ENCODE measurements at places on chromosomes 5 and 9.

- DNase-seq = no peak
These were observed 197.9 kb downstream of the TLE4 start for GRCh38 chr9:79769476-79770275.

GRCh38 chr5:35488055-35488454, 129.6 kb upstream of the SPEF2 start:
- DNase-seq = no peak

DNA sequence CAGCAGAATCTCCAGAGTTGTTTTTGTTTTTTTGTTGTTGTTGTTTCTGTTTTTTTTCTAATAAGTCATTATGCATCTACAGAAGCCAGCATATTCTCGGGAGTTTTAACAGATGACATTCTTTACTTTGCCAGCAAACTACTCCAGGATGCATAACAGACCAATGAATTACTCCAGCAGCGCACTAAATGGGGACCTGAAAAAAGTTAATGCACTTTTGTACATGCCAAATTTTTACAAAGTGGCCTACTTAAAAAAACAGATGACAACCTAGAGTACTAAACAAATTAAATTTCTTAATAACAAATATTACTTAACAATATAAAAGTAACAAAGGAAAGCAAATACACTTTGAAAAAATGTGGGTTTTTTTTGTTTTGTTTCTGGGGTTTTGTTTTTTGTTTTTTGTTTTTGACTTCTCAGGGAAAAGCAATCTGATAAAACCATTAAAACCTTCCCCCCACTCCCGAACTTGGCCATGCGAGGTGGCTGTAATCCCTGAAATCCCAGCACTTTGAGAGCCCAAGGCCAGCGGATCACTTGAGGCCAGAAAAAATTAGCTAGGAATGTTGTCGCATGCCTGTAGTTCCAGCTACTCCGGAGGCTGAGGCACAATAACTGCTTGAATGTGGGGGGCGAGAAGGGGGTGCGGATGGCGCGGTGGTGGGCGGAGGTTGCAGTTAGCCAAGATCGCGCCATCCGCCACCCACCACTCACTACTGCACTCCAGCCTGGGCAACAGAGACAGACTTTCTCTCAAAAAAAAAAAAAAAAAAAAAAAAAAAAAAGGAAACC, 352.4 kb downstream of the CETN3 start:
- DNase-seq = no peak

DNA sequence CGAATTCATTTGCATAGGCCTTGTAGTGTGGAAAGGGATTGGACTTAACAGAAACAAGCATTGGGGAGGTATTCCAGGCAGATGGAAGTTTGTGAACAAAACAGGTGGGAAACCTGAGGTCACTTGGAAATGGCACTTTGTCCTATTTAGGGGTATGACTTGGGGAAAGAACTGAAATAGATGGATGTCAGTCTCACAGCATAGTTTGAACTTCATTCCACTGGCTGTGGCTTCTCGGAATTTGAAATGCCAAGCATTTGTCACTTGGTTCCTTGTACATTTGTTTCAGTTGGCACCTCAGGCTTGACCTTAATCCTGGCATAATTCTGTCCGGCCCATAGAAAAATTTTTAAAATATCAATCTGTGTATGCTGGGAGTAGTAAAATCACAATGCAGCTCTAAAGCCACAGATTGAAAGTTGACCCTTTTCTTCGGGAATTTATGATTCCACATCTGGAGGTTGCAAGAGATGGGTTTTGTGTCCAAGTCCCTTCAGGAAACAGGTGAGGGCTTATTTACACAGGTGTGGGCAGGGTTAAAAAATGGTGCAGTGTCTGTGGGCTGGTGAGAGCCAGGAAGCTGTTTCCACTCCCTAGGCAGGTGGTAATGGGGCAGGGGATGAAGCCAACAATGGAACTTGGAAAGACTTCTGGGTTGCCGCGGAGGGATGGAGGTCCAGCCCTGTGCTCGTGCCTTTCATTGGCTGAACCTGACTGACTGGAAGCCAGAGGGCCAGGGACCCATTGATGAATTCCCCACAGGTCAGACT, 39.2 kb upstream of the PDE8B start:
- no peak for DNase-seq

DNA sequence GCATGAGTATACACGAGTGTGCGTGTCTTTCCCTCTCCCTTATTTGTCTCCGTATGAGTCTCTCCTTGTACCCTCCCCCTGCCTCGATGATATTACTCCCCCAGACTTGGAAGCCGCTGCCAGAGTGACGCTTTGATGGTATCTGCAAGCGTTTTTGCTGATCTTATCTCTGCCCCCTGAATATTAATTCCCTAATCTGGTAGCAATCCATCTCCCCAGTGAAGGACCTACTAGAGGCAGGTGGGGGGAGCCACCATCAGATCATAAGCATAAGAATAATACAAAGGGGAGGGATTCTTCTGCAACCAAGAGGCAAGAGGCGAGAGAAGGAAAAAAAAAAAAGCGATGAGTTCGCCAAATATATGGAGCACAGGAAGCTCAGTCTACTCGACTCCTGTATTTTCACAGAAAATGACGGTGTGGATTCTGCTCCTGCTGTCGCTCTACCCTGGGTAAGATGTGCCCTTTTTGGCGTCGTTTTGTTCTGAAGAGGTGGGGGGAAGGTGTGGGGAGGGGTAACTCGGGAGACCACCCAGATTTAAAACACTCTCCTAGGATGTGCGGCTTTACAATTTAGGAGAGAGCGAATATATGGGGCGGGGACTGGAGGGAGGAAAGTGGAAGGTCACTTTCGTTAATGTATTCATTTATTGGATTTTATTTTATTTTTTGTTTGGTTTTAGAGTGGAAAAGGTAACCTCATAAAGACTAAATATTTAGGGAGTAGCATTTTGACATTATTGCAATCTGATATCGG, at the start of gene GABRG2:
TSS of gene GABRG2 (plus strand) at position 119 of the 757 bp plus-strand sequence. CDS start at position 346, 227 bp downstream.
- DNase-seq = peak; percentile 60

DNA sequence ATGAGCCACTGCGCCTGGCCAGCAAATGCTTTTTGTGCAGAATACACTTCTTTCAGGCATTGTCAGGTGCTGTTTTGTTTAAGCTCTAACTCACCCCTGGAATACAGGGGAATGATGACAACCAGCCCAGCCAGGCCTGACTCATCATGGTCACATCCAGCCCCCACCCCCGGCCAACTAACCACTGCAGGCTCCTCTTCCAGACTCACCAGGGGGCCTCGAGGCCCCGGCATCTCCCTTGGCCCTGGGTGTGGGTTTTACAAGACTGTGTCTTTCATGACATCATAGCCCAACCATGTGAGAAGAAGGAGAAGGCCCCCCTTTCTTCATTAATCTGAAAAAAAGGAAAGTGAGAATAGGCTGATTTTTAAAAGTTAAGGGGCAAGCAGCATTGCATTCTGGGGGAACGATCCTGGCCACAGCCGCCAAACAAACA, 35.5 kb downstream of the OLFML2A start:
- no peak for DNase-seq

GRCh38 chr9:137017791-137018497, 10.1 kb downstream of the ABCA2 start:
- no peak for DNase-seq

DNA sequence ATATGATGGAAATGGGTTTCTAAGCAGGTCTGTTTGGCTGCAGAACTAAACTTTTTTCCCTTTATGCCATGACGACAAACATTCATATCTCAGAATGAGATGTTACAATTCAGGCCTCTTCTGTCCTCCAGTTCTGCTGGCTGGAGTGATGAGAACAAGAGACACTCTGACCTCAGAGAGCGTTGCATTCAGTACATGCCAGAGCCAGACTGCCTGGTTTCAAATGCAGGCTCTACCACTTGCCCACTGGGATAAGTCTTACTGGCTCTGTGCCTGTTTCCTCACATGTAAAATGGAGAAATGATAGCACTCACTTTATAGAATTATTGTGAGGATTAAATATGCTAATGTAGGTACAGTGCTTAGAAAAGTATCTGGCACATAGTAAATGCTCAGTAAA, 24.8 kb upstream of the TOMM5 start:
- DNase-seq = no peak

- no peak for DNase-seq
These were observed 647.3 kb downstream of the BRINP1 start for GRCh38 chr9:118721923-118722322.

- no peak for DNase-seq
These were observed 14.3 kb downstream of the IRF1 start for GRCh38 chr5:132475987-132476875.

- DNase-seq = no peak
These were observed 73.8 kb downstream of the IRX2 start for GRCh38 chr5:2677689-2678088.

- no peak for DNase-seq
These were observed 49.6 kb upstream of the SMIM32 start for GRCh38 chr5:136242611-136243010.

GRCh38 chr9:3856592-3856991, 330.8 kb upstream of the RFX3 start:
- DNase-seq = no peak

DNA sequence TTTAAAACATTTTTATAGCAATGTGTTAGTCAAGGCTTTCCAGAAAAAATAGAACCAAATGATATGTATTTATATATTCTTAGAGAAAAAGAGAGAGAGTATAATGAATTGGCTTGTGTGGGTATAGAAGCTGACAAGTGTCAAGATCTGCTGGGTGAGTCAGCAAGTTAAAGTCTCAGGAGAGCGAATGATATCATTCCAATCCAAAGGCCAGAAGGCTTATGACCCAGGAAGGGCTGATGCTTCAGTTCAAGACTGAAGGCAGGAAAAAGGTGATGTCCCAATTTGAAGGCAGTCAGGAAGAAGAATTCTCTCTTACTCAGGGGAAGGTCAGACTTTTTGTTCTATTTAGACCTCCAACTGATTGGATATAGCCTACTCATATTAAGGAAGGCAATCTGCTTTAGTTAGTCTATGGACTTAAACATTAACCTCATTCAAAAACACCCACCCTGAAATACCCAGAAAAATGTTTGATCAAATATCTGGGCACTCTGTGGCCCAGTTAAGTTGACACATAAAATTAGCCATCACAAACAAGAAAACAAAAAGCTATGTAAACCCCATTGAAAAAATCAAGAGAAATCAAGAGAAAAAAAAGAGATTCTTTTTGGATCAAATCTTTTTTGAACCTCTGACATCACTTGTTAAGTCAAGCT, 189.6 kb downstream of the PIK3R1 start:
- no peak for DNase-seq

GRCh38 chr9:19232823-19233194, 2.3 kb downstream of the DENND4C start:
- peak; percentile 8 for DNase-seq

DNA sequence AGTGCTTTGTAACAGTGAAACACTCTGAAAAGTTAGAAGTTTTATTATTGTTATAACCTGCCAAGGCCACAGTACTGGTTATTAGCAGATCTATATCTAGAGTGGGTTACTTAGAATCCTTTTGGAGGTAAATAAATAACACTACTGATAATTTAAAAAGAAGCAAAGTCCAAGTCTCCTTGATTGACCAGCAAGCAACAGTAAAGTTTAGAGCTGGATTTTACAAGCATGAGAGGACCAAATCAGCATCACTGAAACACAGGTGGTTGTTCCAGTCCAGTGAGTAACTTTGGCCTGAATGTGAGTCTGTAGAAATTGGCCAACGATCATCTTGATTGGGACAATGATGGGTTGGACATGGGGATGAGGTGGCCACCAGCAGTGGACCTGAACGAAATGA, 77.2 kb upstream of the AGXT2 start:
- no peak for DNase-seq

- DNase-seq = peak; percentile 47
These were observed 25.3 kb downstream of the DAP start for GRCh38 chr5:10735569-10736276.

DNA sequence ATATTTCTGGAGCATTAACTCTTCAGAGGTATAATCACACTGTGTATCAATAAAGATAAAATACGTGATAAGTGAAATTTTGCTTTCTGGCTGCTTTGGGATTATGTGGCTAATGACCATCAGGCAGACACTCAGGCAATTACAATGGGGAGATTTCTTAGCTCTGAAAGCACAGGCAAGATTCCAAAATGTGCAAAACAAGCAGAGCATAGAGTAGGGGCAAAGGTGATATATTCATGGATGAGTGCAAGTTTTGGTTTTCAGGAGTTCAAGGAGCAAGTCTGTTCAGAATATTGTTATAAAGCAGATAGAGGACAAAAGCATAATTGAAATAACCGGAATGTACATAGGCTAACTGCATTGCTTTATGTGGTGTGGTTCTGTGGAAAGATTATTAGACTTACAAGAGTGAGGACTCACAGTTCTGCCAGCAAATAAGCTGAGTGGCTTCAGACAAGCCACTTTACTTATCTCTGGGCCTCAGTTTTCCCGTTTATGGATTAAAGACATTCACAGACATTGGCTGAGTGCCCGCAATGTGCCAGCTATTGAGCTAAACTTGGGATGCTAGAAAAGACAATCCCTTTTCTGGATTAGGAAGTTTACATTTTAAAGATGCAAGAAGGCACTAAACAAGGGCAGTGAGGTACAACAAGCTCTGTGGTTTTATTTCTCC, 945.6 kb upstream of the ARRDC3 start:
- no peak for DNase-seq

GRCh38 chr5:151721087-151721646, 34.5 kb upstream of the SPARC start:
- DNase-seq = no peak

DNA sequence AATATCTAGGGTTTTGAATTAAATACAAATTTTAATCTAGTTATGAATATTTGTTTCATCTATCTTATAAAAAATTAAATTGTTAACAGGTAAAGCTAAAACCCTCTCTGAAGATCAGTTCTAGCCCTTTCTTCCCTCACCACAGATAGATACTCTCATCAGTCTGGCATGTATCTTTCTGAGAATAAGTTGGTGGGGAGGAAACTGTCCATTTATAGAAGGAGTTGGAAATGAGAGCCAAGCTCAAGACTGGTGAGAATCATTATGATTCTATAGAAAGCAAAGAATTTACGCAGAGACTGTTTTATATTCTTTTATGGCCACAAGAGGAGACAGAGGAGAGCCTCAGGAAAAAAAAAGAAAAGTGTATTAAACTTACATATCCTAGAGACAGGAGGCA, 59.0 kb downstream of the STARD4 start:
- no peak for DNase-seq

GRCh38 chr9:34087370-34087769, 38.7 kb upstream of the UBAP2 start:
- DNase-seq = no peak

DNA sequence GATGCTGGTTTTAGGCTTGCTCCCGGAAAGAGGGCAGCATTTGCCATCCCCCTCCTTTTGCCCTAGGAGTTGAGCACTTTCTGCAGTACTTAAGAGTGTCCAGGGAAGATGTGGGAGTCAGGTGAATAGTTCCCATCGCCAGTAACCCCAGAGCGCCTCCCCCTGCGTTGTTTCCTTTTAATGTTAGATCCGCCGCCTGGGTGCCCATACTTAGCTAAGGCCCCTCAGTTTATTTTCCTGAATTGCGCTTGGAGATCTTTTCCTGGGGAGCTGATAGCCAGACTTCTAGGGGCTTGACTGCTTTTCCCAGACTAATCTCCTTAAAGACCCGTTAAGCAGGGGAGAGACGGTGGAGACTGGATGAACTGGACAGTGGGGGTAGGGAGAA, 377 bp upstream of the PCDHAC2 start:
- peak; percentile 22 for DNase-seq
